Stimulated activated CD8-positive, alpha-beta memory T cell treated with anti-CD3 and anti-CD28 coated beads, Interleukin-2, amount 100 ng/mL, for 1 hour (primary cell): ENCODE measurements at places on chromosomes 6 and 20.

DNA sequence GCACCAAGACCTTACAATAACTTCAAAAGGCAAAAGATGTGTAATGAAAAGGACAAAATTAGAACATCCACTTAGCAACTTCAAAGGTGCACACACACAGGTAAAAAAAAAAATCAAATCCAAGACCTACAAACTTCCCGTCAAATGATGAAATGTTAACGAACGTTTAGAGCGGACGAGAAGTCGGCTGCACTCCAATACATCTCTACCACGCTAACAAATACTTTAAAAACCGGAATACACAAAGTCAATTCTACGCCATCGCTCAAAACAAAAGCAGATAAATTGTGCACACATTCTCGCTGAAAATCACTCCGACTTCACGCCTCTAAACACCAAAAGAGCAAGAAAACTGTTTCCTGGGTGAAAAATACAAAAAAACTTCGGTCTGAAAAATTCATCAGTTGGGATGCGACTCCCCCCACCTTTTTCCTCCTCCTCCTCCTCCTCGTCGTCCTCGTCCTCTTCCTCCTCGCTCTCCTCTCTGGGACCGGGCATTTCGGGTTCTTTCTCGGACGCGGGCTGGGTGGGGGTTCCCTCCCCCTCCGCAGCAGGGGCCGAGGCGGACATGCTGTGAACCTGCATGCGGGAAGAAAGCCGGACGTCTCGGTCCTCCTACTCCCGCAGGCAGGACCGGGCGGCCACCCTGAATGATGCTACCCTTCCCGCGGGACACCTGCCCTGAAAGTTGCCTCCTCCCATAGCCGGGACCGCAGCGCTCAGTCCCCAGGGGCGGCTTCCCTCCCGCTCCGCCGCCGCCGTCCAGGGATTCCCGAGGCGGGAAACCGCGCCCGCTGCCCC is 712 bp downstream of the DEK start:
- DNase-seq = no peak

DNA sequence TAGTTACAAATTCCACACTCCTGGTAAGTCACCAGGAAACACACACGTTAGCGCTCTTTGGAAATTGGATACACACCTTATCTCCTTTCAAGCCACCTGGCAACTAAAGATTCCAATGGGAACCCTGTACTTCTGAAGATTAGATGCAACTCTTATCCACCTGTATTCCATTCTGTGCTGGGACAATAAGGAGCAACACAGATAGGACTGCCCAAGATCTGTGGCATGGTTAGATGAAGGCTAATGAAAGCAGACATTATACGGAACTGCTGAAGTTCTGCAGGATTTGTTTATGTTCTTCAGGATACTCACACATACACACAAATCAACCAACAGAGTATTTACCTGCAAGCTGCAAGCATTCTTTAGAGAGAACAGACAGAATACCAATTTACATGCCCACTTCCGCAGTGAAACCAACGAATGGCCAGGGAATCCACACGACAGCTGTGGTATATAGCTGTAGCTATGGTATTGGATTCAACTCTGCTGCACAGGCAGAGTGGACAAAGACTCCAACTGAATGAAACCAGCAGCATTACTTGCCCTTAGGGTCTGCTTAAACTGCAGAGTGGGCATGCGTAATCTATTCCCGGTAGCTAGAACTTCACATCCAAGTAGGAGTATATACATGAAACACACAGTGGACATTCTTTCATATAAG is 12.0 kb downstream of the NCOA5 start:
- no peak for DNase-seq

DNA sequence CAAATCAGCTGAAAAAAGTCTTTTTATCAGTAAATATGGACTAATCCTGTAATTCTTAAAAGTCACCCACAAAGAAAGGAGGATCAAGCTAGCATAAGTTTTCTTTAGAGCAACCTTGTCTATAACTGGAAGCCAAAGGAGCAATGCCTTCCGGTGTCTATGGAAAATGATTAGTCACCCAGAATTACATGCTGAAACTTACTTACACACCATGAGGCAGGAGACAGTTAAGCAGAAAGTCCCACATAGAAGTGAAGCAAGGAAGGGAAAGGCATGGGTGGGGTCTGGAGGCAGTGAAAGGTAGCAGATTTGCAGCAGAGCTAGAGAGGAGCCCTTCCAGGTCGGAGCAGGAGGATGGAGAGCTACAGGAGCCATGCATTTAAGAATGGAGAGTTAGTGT is 153.7 kb upstream of the RIPOR2 start:
- DNase-seq = no peak

GRCh38 chr6:14072084-14072483 is 45.5 kb upstream of the CD83 start:
- no peak for DNase-seq

DNA sequence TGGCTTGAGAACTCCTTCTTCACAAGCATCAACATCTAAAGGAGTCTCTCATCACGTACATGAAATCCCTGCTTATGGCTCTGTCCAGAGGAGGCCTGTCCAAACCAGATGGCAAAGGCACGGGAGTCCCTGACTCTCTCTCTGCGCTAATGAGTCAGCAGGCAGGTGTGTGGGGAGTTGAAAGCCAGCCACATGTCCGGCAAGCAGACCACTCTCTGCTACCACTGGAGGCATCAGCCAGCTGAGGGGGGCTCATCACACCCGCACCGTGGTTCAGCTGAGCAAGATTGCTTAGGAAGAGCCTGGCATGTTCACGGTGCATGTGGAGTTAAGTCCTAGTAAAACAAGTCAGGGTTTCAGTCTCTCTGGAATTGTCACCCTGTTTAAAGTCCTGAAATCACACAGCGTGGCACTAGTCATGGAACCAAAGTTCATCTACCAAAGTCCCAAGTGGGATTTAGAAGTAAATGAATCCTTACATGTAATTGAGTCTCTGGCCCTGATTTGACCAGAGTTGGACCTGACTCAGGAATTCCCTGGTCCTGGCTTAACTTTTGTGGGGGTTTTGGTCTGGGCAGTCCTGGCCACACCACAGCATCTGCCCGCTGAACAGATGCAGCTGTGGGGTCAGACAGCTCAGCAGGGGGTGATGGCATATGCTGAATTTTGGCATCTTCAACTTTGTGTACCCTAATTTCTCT is 155.2 kb upstream of the RIN2 start:
- DNase-seq = no peak

GRCh38 chr6:130529569-130530149 is 163.8 kb downstream of the TMEM200A start:
- DNase-seq = no peak

DNA sequence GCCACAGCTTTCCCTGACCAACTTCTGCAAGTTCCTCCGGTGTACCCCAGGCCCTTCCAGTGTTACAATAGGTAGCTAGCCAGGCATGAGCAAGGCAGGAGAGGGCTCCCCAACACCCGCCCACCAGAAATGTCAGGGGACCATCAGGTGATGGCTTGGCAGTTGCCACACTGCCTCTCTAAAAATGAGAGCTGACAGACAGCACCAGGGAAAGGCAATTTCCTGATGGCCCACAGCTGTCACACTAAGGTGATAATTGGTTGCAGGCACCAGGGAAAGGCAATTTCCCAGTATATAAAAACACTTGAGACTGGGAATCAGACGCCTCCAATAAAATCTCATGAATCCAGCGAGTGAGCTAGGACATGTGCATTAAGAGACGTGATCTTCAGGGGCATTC is 49.9 kb downstream of the PXDC1 start:
- no peak for DNase-seq

DNA sequence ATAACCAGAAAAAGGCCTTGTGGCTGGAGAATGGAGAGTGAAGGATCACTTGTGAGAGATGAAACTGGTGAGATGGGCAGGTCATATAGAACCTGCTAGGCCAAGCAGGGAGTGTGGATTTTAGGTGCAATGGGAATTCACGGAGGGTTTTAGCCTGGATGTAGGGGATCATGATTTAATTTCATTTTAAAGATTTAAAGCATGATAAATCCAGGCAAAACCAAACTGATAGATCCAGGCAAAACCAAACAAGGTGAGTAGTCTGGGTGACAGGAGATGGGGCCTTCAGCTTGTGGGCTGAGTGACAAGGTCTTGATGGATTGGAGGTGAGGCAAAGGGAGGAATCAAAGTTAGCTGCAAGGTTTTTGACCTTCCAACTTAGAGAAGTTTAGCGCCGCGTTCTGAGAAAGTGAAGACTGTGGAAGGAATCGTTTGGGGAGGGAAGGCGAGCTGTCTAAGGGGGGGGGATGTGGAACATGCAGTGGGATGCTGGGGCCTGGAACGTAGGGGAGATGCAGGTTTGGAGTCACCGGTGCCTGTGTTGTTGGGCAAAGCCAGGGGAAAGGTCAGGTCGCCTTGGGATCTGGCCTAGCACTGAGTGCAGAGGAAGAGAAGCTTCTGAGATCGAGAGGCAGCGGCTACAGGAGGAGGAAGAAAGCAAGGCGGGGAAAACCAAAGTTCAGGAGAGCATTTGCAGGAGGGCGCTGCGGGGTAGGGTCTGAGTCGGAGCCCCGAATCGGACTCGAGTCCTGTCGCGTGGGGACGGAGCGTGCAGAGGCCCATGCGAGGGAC is 1.3 kb upstream of the PLCG1 start:
- DNase-seq = no peak
